ENCODE measurements at places on chromosomes 16 and 17. TPM values are rescaled to one million over a fixed set of nuclear protein-coding genes. Genes with fewer than 3 reads are reported as not detected.

PLA2G10 gene
- total RNA-seq = 5.6 TPM

ITGA2B gene
- 9.2 TPM for total RNA-seq

DNA sequence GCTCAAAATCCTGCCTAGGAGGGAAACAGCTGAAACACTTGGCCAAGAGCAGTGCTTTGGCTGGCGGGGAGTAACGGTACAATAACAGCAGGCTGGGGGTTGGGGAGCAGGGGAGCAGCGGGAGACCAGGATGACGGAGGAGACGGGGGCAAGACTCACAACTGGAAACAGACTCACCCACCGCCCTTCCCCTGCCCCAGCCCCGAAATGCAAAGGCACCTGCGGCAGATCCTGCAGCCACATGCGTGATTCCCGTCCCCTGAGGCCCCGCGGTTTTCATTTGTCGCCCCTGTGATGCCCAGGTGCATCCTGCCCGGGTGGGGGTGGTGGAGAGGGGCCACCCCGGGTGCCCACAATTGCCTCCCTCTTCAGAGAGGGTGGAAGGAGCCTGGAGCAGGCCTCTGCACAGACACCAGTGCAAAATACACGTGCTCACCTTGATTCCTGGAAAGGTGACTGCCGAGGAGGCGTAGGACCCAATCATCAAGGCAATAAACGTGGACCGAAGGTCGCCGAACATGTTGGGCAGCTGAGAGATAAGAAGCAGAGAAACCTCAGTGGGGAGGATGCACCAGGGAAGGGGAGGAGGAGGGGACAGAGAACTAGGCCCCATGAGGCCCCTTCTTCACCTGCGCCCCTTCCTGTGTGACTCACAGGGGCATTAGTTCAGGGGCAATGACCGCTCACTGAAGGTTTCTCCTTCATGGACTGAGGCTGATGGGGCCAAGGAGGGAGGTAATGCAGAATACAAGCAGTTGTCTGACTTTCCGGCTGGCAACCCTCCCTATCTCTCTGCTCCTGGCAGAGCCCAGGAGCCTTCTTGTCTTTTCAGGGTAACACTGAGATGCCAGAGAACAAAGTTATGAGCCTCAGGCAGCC, 30.4 kb upstream of the PITPNA start:
- DNase-seq = no peak

DNA sequence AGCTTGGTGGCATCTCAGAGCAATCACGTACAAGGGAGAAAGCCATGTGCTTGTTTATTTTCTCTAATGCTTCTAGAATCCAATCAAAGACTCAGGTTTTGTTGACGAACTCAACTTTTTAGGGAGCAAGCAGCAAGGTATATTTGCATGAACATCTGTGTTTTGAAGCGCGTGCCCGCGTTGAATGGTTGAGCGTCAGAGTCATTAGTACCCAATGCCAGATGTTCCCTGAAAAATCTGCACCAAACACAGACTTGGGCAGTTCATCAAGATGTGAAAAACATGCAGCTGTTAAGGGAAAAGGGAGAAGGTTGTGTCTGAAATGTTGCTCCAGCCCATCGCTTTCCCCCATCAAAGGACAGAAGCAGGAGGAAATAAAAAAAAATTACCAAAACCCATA, 170.4 kb downstream of the SNX29 start:
- DNase-seq = no peak

- DNase-seq = no peak
Measured at GRCh38 chr16:70162041-70162451, 11.5 kb upstream of the CLEC18C start.

GRCh38 chr16:80570106-80570478, 29.3 kb downstream of the DYNLRB2 start:
- DNase-seq = peak; percentile 17

DNA sequence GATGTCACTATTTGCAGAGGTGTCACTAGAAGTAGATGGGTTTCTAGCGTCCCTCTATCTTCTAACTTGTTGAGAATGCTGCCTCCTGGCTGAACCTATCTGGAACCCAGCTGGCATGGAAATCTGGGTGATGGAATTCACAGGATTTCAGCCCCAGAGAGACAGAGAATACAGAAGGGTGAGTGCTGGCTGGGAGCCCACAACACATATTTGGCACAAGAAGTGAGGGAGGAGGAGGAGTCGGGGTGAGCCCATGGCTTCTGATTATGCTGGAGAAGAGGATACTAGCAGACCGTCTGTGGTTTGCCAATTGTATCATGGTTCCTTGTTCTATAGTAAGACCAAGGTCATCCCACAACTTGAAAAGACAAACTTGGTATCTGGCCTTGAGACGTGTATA, 557.8 kb upstream of the SALL1 start:
- DNase-seq = no peak

- DNase-seq = no peak
Measured at GRCh38 chr17:65456368-65457151, 104.9 kb downstream of the AXIN2 start.

GRCh38 chr16:65315081-65315780, 193.4 kb upstream of the CDH11 start:
- peak; percentile 44 for DNase-seq

- DNase-seq = no peak
Measured at GRCh38 chr16:88303405-88303804, 79.4 kb upstream of the ZNF469 start.

DNA sequence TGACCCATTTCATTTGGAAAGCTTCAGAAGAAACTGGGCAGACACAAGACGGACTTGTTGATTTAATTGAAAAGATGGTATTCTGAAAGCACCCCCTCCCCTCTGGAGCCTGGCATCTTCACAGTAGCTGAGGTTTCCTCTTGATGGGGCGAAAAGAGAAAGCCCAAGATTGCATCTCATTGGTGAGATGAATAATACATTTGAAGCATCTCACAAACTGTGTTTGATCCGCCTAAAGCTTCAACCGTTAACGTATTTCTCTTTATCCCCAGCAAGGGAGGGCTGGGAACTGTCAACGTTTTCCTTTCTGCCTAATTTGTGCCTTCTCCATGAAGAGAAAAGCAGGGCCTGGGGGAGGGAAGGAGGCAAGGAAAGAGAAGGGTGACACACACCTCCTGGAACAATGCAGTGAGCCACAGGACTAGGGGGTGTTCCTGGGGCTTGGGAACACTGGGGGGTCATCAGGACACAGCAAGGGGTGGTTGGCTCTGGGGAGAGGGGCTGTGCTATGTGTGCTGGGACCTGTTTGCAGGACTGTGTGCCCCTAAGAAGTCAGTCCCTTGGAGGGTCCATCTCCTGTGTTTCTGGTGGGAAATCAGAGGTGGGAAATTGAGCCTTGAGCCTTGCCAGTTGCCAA, 18.5 kb upstream of the PIPOX start:
- DNase-seq = no peak

GRCh38 chr16:30567991-30568638, 3.4 kb downstream of the ZNF688 start:
- no peak for DNase-seq

DNA sequence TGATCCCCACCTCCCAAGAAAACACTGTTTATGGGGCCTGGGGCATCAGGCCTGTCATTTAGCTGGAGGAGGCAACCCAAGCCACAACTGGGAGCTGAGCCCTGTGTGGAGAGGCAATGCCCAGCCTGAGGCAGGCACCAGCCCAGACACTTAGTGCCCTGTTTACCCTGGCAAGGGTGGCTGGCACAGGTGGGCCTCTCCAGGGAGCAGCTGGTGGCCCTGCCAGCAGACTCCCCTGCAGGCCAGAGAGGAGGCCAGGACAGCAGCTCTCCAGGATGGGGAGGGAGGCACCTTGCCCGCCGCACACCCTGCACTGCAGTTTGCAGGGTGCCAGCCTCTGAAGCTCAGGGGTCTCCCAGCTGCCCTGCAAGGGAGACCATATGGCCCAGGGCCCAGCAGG, 9.1 kb upstream of the TMEM92 start:
- no peak for DNase-seq

Measured in lung (tissue), 17 donors.